Epithelial cell of alveolus of lung (primary cell): ENCODE measurements at places on chromosomes 7 and 10. TPM values are rescaled to one million over a fixed set of nuclear protein-coding genes. Genes with fewer than 3 reads are reported as not detected.

The UNCX gene
- total RNA-seq: not detected in 2 replicates

The GDF2 gene
- total RNA-seq: not detected in 2 replicates

The OR2F1 gene
- total RNA-seq: not detected in 2 replicates

The DPP6 gene
- not detected in 2 replicates for total RNA-seq

The MIOS gene
- 17.3 and 18.1 TPM in 2 replicates for total RNA-seq

The SGCE gene
- 59.2 and 147 TPM in 2 replicates for total RNA-seq

The VIPR2 gene
- total RNA-seq: 2.1 TPM in 1 of 2 replicates, not detected in the other

The PHKG1 gene
- total RNA-seq: 0.08 TPM in 1 of 2 replicates, not detected in the other

The TCF7L2 gene
- total RNA-seq: 3.5 and 25.2 TPM in 2 replicates

The MRPL43 gene
- total RNA-seq: 83.3 and 101 TPM in 2 replicates

The WNT8B gene
- total RNA-seq: not detected in 2 replicates

The OR6V1 gene
- not detected in 2 replicates for total RNA-seq

The STAG3 gene
- 0.16 and 0.91 TPM in 2 replicates for total RNA-seq

The ZNF92 gene
- total RNA-seq: 8.5 and 10.4 TPM in 2 replicates

The HOXA1 gene
- total RNA-seq: 1.4 and 3.9 TPM in 2 replicates

The NOS3 gene
- 1.4 and 4.5 TPM in 2 replicates for total RNA-seq

The EN2 gene
- not detected in 2 replicates for total RNA-seq

The MRPL32 gene
- total RNA-seq: 37.8 and 54.3 TPM in 2 replicates

The STOX1 gene
- 0.48 TPM in 1 of 2 replicates, not detected in the other for total RNA-seq

The LRMDA gene
- total RNA-seq: 0.26 and 2.5 TPM in 2 replicates

The LRRC18 gene
- not detected in 2 replicates for total RNA-seq

The PNLIPRP1 gene
- total RNA-seq: not detected in 2 replicates

The NUDT13 gene
- total RNA-seq: 1.1 and 1.4 TPM in 2 replicates

The LRRN3 gene
- total RNA-seq: 1.2 and 16.3 TPM in 2 replicates

The LLCFC1 gene
- total RNA-seq: not detected in 2 replicates

The ADAM22 gene
- 0.52 and 1.8 TPM in 2 replicates for total RNA-seq

The MICU1 gene
- total RNA-seq: 37.7 and 37.8 TPM in 2 replicates

The CXCL12 gene
- 6.1 and 128 TPM in 2 replicates for total RNA-seq

The ELFN1 gene
- total RNA-seq: under 0.01 TPM in 1 of 2 replicates, not detected in the other

The GPR37 gene
- 6.5 and 19.0 TPM in 2 replicates for total RNA-seq

The SRRM3 gene
- total RNA-seq: 7.1 and 8.5 TPM in 2 replicates

The MBLAC1 gene
- 0.48 and 4.3 TPM in 2 replicates for total RNA-seq

The PTPN20 gene
- total RNA-seq: 0.08 and 0.65 TPM in 2 replicates

The MRLN gene
- total RNA-seq: not detected in 2 replicates

The CCDC3 gene
- total RNA-seq: 2.6 and 4.7 TPM in 2 replicates

The THSD7A gene
- 0.26 and 0.48 TPM in 2 replicates for total RNA-seq

The SPAM1 gene
- total RNA-seq: not detected in 2 replicates

The SMARCD3 gene
- 23.7 and 51.5 TPM in 2 replicates for total RNA-seq

The ADGRA1 gene
- 0.32 TPM in 1 of 2 replicates, not detected in the other for total RNA-seq

The TFR2 gene
- 0.64 and 1.6 TPM in 2 replicates for total RNA-seq

The FBXL15 gene
- total RNA-seq: 14.6 and 14.7 TPM in 2 replicates

The CC2D2B gene
- not detected in 2 replicates for total RNA-seq

The NRG3 gene
- total RNA-seq: 0.52 TPM in 1 of 2 replicates, not detected in the other

The LRGUK gene
- total RNA-seq: under 0.01 and 0.48 TPM in 2 replicates
